Lung (tissue), 17 donors: ENCODE measurements at places on chromosomes 3 and 15. TPM values are rescaled to one million over a fixed set of nuclear protein-coding genes. Genes with fewer than 3 reads are reported as not detected.

DNA sequence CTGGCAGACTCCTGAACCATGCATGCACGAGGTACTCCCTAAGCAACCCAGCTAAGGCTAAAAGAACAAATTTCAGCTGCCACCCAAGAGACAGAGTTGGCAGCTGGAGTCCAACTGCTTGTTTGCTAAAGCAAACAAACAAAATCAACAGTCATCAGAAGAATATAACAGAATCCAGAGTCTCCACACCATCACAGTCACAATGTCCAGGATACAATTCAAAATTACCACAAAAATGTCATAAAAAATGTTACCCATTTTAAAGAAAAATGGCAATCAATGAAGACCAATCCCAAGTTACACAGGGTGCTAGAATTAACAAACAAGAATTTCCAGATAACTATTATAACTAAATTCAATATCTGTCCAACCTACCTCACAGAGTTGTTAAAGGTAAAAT is 42.9 kb downstream of the RFTN1 start:
- H3K27ac ChIP-seq: no peak overlapping the region
- H3K27me3 ChIP-seq: no peaks in the 10 kb centered on the region
- peaks cover 9% of the 10 kb centered on the region for H3K4me1 ChIP-seq

- H3K36me3 ChIP-seq: no peaks in the 10 kb centered on the region
- no peak for DNase-seq
- no peaks in the 10 kb centered on the region for H3K4me1 ChIP-seq
- no peak overlapping the region for H3K4me3 ChIP-seq
- no peaks in the 10 kb centered on the region for H3K27me3 ChIP-seq
- H3K27ac ChIP-seq: no peak overlapping the region
These were observed 54.0 kb downstream of the WNT7A start for GRCh38 chr3:13825821-13826220.

DNA sequence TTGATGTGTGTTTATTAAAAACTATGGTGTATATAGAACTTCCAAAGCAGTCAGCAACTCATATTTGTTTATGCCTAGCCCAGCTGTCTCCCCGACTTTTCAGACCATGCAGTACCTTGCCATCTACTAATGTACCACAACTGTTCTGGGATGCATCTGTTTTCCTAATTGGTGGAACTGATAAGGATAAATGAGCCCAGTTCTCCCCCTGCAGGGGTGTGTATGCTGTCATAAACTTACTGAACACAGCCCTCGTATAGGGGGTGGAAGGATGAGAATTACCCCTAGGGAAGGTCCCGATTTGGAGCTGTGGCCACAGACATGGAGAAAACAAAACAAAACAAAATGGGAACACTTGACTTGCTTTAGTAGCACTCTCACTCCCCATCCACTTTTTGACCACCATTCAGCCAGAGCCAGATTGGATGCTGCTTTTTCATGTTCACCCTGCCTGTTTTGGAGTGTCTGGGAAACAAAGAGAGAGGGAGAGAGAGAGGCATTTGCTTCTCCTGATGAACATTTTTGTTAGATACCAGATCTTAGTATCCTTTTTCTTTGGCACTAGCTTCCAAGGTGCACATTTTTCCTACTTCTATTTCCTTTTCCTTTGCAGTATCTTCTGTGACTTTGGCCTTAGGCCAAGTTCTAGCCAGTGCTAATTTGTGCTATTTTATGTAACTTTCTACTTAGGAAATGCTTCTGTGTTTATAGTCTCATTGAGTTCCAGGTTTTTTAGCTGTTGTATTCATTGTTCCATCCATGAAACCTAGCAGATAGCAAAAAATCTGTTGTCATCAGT is 29.1 kb downstream of the CADM2 start:
- DNase-seq: peak; percentile 78
- no peaks in the 10 kb centered on the region for H3K27me3 ChIP-seq
- peaks cover 22% of the 10 kb centered on the region for H3K4me1 ChIP-seq
- H3K27ac ChIP-seq: no peak overlapping the region
- no peak overlapping the region for H3K4me3 ChIP-seq

Gene GPR171
- polyA plus RNA-seq: 2.7 TPM

DNA sequence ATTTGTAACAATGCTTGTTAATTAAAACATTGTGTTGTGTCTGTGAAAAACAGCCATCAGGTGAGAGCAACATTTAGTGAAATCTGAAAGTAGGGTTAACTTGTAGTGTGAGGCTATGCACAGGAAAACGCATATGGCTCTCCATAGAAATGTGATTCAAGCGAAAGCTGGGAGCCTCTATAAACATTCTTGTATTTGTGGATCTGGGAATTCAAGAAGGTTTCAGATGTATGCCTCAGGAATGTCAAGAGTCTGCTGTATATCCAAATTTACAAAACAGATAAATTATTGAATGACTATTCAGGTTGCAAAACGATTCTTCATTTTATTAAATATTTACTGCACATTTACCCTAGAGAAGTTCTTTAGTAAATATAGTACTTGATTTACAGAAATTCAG is 166.0 kb downstream of the THSD4 start:
- peaks cover 12% of the 10 kb centered on the region for H3K4me1 ChIP-seq
- no peaks in the 10 kb centered on the region for H3K27me3 ChIP-seq
- H3K36me3 ChIP-seq: no peaks in the 10 kb centered on the region
- H3K4me3 ChIP-seq: no peak overlapping the region

GRCh38 chr3:50320853-50321335 is 1.7 kb downstream of the HYAL2 start:
- peak; percentile 89 for DNase-seq
- no peaks in the 10 kb centered on the region for H3K36me3 ChIP-seq
- H3K4me1 ChIP-seq: peaks cover 52% of the 10 kb centered on the region
- peak overlapping the region; percentile 89 for H3K4me3 ChIP-seq
- H3K27me3 ChIP-seq: no peaks in the 10 kb centered on the region
- peak overlapping the region; percentile 89 for H3K27ac ChIP-seq

DNA sequence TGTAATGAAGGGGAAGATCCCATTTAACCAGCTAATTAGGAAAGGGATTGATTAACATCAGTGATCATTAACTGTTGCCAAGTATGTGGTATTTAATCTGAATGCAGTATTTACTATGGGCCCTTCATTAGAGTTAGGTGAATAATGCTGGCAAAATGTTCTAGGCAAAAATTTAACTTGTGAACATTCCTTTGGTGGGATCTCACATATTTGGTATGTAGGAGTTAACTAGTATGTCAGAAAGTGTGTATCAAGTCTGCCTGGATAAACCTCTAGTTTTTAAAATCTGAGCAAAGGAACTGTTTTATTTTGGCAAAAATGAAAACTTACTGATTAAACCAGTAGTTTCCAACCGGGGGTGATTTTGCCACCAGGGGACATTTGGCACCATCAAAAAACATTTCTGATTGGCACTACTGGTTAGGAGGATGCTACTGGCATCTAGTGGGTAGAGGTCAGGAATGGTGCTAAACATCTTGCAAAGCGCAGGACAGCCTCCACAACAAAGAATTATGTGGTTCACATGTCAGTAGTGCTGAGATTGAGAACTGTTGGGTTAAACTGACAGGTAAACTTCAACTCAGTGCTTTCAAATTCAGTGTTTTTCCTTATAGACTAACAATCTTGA is 22.5 kb downstream of the LRTM1 start:
- peaks cover 21% of the 10 kb centered on the region for H3K4me1 ChIP-seq
- no peak overlapping the region for H3K4me3 ChIP-seq
- no peaks in the 10 kb centered on the region for H3K27me3 ChIP-seq
- DNase-seq: no peak

DNA sequence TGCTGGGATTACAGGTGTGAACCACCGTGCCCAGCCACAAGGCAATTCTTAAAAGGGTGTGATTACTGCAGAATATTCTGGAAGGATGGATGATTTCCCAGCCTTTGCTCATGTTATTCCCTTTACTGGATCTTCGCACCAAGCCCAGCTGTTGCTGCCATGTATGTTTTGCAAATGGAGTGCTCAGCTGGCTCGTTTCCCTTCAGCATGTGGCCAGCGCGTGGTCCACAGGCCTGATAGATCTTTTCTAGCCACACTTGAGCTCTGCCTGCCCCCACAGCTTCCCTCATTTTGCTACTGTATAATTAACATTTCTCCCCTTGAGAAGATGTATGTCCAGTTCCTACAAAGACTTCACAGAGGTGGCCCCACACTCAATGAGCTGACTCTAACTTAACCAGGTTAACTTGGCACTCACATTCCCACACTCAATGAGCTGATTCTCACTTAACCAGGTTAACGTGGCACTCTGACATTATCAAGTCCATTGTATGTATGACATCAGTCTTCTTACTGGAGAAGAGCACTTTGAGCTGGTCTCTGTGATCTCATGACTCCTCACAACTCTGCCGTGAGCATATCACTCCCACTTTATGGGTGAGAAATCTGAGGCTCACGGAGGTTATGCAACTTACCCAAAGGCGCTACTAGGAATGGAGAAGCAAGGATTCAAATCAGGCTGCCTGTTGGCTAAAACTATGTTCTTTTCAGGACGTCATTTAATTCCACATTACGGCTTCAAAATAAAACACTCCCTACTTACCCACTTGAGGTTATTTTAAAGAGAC is 49.2 kb downstream of the TM4SF4 start:
- H3K36me3 ChIP-seq: peaks cover 3% of the 10 kb centered on the region
- H3K27ac ChIP-seq: no peak overlapping the region
- peaks cover 8% of the 10 kb centered on the region for H3K4me1 ChIP-seq
- H3K4me3 ChIP-seq: no peak overlapping the region

Gene GOLGA8R
- polyA plus RNA-seq: 1.6 TPM

Gene FBXW12
- polyA plus RNA-seq: not detected

Gene DZIP1L
- 6.7 TPM for polyA plus RNA-seq

- DNase-seq: no peak
- H3K4me1 ChIP-seq: peaks cover 4% of the 10 kb centered on the region
- H3K27me3 ChIP-seq: no peaks in the 10 kb centered on the region
- H3K36me3 ChIP-seq: peaks cover 4% of the 10 kb centered on the region
- H3K4me3 ChIP-seq: no peak overlapping the region
- H3K27ac ChIP-seq: no peak overlapping the region
These were observed 83.8 kb downstream of the RAD18 start for GRCh38 chr3:8879347-8879944.
